ENCODE measurements at places on chromosomes 5 and 9. TPM values are rescaled to one million over a fixed set of nuclear protein-coding genes. Genes with fewer than 3 reads are reported as not detected.

Gene IL5
- not detected for total RNA-seq

Gene PCDHGA9
- 1.6 TPM for total RNA-seq

Gene CLPTM1L
- 305 TPM for total RNA-seq

Gene TUSC1
- 7.0 TPM for total RNA-seq

Gene ANXA6
- 359 TPM for total RNA-seq

Gene DOCK2
- total RNA-seq, result 0.75 TPM

Gene SMAD5
- 36.0 TPM for total RNA-seq

Gene CD14
- 0.09 TPM for total RNA-seq

Gene PCYOX1L
- total RNA-seq, result 11.4 TPM

Gene SPINK5
- total RNA-seq, result not detected

Gene KIF4B
- 0.27 TPM for total RNA-seq

Gene CER1
- total RNA-seq, result not detected

Gene CORO2A
- total RNA-seq, result 0.18 TPM

Gene SPRY4
- 9.7 TPM for total RNA-seq

Gene PCDH12
- 16.8 TPM for total RNA-seq

Gene MEGF9
- 7.8 TPM for total RNA-seq

Gene MEIKIN
- total RNA-seq, result not detected

Gene SPATA31D1
- total RNA-seq, result not detected

Gene RLN2
- total RNA-seq, result 0.28 TPM

Gene DMRT3
- total RNA-seq, result not detected

Gene EPB41L4A
- 13.4 TPM for total RNA-seq

Gene CCL19
- total RNA-seq, result not detected

Gene GDNF
- total RNA-seq, result not detected

Gene RFESD
- 1.3 TPM for total RNA-seq

Gene PCDHGA10
- 3.9 TPM for total RNA-seq

Gene CCL28
- 0.38 TPM for total RNA-seq

Gene DOCK8
- 0.36 TPM for total RNA-seq

Gene IL9
- not detected for total RNA-seq

Gene NIM1K
- not detected for total RNA-seq

Gene SHISAL2B
- not detected for total RNA-seq

Gene CCDC171
- 0.81 TPM for total RNA-seq

Gene GNG10
- total RNA-seq, result 31.5 TPM

Gene PCSK5
- 10.7 TPM for total RNA-seq

Gene WNK2
- total RNA-seq, result not detected

Gene GPR150
- 0.19 TPM for total RNA-seq

Gene RAB3C
- not detected for total RNA-seq

Gene PHYHD1
- total RNA-seq, result 0.27 TPM

Gene GCNT4
- total RNA-seq, result 0.56 TPM

Gene SEC61B
- total RNA-seq, result 63.0 TPM

Gene CYLC2
- not detected for total RNA-seq

Gene ENC1
- total RNA-seq, result 126 TPM

Gene SHOC1
- under 0.01 TPM for total RNA-seq

Gene GMCL2
- not detected for total RNA-seq

Gene ASPN
- total RNA-seq, result not detected

Gene GGTA1
- 0.18 TPM for total RNA-seq

Gene GTF3C5
- 50.9 TPM for total RNA-seq

Gene SAXO1
- total RNA-seq, result not detected

Gene FAXDC2
- 3.0 TPM for total RNA-seq

Gene PPP3R2
- not detected for total RNA-seq

Gene INSL4
- total RNA-seq, result not detected

Gene RANBP17
- total RNA-seq, result 12.4 TPM

Gene IFNB1
- total RNA-seq, result not detected

Gene CCDC192
- not detected for total RNA-seq

Data from endothelial cell of coronary artery (primary cell).